ENCODE measurements at places on chromosomes 11 and 22.

DNA sequence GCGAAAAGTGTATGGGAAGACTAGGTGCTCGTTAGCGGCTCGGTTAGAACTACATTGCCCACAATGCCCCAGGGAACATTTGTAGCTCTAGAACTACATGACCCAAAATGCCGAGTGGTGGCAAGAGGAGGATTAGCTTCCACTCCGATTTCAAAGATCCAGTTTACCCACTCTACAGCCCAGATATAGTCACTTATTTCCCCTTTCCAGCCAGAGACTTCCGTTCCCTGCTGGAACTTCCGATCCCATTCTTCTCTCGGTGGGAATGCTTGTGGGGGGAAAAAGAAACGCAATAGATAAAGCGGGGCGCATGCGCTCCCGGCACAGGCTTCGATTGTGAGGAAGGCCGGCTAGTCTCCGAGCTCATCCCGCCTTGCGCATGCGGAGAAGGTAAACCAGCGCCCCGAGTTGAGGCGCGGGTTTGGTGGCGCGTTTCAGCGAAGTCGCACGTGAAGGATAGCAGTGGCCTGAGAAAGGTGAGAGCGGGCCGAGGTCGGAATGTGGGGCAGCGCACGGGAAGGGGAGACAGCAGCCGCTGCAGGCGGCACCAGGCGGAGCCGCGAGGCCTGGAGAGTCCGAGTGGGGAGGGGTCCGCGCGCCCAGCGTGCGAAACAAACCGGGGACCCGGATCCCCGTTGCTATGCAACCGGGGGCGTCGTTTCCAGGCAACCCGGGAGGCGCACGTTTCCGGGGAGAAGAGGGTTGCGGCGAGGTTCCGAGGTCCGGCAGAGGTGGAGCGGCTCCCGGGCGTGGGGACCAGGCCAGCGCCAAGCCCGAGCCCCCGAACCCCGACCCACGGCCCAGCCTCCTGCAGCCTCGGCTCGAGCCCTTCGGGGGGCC, at the start of gene TMEM109:
TMEM109 (plus strand) TSS at position 366 of the 840 bp plus-strand sequence. CDS start 5,536 bp downstream, outside the sequence.
- peak; percentile 69 for DNase-seq

DNA sequence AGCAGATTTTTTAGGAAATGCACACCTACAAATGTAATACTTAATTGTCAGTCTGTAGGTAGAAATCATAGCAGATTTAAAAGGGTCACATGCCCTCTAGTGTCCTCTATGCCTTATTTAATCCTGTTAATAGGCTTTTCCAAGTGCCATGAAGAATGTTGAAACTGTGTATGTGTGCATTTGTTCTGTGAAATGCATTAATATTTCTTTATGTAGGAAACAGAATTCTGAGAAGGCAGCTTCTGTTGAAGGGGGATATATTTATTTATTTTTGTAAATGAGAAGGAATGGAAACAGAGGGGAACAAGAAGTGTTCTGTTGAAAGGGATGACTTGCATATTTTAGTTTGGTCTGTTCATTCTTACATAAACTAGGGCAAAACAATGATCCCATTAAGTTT, 51.0 kb downstream of the SVIP start:
- no peak for DNase-seq

DNA sequence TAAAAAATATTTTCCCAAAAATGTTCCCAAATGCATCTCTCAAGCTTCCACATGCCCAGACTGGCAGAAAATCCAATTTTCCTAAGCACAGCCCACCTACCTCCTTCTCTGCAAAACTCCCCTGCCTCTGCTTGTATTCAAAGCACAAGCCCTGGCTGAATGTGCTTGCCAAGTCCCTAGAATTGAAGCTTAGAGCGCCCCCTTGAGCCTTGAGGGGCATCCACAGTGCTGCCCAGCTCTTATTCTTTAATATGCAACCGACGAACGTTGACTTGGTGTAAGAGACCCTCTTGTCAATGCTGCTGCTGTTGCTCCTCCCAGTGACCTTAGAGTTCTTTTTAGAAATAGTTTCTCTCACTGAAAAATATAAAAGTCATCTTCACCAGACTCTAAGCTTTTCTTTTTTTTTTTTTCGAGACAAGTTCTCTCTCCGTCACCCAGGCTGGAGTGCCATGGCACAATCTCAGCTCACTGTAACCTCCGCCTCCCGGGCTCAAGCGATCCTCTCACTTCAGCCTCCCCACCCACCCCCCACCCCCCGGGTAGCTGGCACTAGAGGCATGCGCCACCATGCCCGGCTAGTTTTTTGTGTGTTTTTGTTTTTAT, 63.5 kb upstream of the CAPRIN1 start:
- DNase-seq = peak; percentile 39

DNA sequence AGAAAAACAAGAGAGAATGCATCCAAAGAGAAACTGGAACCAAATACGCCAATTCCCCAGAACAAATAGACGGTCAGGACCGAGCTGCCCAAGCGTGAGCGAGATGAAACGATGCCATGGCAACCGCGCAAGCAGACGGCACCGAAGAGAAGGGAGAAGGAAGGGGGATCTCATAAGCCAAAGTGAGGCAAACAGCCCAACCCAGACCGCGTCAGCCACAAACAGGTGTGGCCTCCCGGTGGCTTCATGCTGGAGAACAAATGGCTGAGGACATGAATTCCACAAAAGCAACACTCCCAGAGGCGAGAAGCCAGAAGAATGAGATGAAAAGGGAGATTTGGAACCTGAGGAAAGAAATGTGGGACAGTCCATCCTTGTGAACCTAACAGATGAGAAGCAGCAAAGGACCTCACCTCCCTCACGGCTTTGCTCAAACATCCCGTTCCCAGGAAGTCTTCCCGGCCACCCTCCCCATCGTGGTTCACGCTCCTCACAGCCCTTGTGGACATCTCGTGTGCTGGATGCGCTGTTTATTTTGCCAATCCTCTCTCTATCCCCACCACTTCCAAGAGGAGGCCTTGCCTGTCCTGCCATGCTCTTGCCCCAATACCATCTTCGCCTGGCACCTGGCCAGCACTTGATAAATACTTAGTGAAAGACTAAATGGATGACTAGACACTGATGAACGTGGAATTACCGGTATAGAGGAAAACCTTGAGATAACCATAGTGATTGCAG, 89.1 kb upstream of the RTL6 start:
- DNase-seq = peak; percentile 13

GRCh38 chr11:128694618-128695481, 978 bp downstream of the FLI1 start:
- no peak for DNase-seq

- DNase-seq = peak; percentile 77
Observed at GRCh38 chr11:118198370-118198769, 21.9 kb upstream of the SCN2B start.

DNA sequence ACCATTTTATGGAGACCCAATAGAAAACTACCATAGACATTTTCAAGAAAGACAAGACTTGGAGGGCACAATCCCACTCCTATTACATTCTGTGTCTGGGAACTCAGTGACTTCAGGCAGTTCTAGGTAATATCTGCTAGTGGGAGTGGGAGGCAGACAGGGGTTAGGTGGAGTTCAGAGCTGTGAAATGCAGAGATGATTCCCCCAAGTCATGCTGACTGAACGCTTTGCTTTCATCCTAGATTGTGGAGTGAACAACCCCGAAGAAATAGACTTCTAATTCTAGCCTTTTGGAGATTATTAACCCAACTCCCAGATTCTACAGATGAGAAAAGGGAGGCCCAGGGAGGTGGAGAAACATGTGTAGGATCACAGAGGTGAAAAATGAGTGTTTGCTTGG, 437.8 kb upstream of the CADM1 start:
- no peak for DNase-seq

- no peak for DNase-seq
Observed at GRCh38 chr11:77086521-77087472, 15.8 kb upstream of the OMP start.

DNA sequence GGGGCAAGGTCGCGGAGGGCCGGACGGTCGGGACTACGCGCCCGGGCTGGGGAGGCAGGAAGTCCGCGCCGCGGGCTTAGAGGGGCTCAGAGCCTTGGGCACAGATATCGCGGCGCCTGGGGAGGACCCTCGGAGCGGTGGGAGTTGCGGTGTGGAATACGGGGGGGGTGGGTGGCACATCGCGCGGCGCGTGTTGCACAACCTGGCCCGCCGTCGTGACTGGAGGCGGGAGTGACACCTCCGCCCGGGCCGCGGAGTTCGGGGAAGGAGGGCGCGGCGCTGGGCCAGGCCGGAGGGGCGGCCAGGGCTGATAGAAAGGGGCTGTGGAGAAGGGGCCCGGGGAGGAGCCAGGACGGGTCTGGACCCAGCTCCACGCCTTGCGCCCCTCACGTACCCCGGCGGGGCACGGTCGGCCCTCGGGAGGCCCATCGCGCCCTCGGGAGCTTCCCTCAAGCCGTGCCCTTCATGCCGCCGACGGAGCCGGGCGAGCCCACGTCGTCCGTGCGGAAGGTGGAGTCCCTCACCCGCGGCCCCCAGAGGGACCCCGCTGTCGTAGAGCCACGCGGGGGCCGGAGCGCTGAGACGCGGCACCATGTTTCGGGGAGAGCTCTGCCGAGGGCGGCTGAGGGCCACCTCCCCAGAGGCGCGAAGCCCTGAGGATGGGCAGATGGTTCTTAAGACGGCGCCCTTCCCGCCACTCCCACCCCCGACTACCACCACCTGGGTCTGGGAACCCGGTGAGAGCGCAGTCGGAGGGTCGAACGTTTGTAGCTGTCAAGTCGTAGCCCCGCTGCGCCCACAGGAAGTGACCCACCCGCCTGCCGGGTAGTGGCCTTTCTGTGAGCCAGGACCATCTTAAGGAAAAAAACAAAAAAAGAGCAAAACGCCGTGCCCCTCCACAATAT, 729 bp downstream of the IL17RA start:
- DNase-seq = no peak

- no peak for DNase-seq
Observed at GRCh38 chr11:119591836-119592310, 137.1 kb downstream of the NECTIN1 start.

GRCh38 chr11:57800444-57801182, 39.0 kb downstream of the CTNND1 start:
- no peak for DNase-seq

GRCh38 chr11:95680169-95680929, 109.2 kb downstream of the FAM76B start:
- no peak for DNase-seq

DNA sequence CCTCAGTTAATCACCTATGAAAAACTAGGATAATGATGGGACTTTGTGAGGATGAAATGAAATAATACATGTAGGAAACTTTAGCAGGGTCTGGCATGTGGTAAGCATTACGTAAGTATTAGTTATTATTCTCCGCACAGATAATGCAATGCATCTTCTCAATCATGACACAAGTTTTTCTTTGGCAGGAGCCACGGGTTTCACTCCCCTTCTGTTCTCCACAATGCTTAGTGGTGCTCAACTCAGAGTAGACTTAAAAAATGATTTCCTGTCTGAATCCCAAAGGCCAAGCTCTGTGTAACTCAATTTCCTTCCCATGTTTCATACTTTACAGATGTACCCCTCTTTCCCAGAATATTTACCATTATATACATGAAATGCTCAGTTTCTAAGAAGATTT, 82.9 kb downstream of the CCDC34 start:
- no peak for DNase-seq

GRCh38 chr11:74024261-74025029, 15.6 kb upstream of the UCP3 start:
- no peak for DNase-seq

DNA sequence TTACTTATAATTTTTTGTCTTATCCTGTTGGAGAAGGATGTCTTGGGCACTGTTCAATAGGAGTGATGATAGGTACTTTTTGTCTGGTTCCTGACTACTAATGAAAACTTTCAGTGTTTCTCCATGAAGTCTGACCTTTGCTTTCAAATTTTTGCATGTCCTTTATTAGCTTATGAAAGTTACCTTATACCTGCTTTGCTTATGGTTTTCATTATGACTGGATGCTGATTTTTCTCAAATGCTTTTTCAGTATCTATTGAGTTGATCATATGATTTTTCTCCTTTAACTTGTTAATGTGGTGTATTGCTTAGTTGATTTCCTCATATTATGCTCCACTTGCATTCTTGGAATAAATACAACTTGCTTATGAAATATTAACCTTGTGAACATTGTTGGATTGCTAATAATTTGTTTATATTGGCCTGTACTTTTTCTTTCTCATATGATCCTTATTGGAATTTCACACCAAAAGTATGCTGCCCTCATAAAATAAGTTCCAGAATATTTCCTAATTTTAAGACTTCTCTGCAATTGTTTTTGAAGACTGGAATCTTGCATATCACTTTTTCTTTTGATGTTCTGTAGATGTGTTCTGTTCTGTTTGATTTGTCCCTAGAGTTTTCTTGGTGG, 85.0 kb upstream of the SC5D start:
- no peak for DNase-seq

DNA sequence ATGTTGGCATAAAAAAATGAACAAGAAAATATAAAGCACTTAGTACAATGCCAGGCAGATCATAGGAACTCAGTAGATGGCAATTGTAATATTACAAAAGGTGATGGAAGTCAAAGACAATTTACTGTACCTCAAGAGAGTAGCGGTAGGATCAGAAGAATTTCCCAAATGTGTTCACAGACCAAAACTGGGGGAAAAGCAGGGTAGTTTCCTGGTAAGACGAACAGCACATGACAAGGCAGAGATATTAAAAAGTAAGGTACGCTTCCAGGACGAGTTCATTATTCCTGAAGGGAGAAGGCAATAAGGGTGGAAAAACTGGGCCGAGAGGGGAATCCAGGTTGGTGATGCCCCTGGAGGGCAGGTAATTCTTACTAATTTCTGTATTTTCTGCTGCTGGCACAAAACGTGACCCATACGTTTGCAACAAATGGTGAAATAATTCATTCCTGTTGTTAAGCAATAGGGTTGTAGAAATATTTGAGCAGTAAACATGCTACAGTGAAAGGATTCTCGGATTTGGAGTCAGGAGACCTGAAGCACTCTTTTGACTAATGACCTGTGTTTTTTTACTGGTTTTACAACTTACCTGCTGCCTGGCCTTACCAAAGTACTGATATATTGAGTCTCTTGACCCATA, 786 bp upstream of the ANKRD42 start:
- DNase-seq = no peak

DNA sequence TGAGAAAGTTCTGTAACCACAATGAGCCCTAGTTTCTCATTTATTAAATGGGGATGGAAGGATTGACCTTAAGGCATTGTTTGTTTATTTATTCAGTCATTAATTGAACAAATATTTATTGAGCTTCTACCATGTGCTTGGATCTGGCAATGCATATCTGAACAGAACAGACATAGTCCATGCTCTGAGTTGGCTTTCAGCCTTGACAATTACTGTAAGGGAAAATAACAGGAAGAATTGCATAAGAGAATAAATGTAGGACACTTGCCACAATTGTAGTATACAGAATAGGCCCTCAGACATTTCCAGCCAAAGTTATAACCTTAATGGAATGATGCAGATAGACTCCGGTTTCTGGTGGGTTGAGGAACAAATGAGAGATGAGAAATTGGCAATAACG, 160.5 kb upstream of the TTC12 start:
- no peak for DNase-seq

DNA sequence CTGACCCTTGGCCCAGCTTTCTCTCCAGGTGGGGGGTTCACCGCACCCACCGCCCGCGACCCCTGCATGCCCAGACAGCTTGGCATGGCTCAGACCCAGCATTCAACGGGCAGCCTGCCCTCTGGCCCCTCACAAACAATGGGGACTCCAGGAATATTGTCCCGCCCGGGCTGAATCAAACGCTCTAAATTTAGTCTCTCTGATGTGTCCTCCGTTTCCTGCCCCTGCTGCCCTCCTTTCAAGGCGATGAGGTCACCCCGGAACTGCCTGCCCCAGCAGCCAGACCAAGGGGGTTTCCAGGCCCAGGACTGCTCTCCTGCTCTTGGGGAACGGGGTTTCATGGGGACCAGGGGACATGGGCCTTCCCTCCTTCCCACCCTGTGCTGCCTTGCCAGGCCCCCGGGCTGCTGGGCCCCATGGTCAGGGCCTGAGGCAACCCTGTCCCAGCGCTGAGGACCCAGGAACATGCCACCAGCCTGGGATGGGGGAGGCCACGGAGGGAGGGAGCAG, 10.1 kb upstream of the PDGFB start:
- DNase-seq = peak; percentile 62

- DNase-seq = no peak
Observed at GRCh38 chr22:24432059-24432853, 4.9 kb downstream of the ADORA2A start.

All from T-helper 2 cell (primary cell).